ENCODE measurements at places on chromosomes 4 and X.

- no peak for DNase-seq
Observed at GRCh38 chr4:95048296-95048695, 290.5 kb downstream of the BMPR1B start.

DNA sequence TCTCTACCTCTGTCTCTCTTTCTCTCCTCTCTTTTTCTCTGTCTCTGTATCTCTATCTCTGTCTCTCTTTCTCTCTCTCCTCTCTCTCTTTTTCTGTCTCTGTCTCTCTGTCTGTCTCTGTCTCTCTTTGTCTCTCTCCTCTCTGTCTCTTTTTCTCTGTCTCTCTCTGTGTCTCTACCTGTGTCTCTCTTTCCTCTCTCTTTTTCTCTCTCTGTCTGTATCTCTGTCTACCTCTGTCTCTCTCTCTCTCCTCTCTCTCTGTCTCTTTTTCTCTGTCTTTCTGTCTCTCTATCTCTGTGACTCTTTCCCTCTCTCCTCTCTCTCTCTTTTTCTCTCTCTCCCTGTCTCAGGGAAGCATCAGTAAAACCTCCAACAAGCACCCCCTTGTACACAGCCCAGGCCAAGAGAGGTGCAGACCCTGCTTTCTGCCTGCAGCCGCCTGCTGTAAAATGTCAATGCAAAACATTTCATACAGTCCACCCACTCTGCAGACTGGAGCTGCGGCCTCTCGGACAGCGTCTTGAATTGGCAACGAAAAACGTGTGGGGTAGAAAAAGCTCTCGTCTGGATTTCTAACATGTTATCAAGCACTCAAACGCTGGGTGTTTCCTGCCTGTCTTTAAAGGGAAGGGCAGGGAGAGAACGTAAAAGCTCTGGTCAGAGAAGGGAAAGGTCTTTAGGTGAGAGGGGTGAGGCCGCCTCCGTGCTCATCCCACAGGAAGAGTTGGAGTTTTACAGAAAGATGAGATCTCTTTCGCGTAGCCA is 3.7 kb upstream of the SHOX start:
- no peak for DNase-seq

DNA sequence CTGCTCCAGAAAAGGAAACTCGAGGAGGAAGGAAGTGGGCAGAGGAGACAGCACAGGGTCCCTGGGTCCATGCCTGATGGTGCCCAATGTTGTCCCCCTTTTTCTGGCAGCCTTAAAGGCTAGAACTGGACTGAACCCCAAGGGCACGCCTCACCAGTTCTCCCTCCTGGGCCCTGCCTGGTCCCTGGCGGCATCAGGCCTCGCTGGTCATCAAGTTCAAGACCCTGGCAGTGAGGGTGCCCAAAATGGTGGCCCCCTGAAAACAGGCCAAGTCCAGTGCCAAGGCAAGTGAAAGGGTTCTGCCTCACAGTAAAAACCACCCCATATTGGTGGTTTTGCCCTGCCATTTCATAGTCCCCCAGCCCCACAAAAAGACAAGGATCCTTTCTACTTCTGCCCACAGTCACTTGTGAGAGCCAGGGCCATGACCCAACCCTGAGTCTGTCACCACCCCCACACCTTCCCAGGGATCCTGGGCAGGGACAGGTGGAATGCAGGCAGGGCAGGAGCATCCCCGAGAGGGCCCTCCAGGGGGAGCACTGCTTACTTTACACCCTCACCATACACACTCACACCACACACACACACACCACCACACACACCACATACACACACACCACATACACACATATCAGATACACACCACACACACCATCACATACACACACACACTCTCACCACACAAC is 107.6 kb downstream of the DCTD start:
- no peak for DNase-seq

DNA sequence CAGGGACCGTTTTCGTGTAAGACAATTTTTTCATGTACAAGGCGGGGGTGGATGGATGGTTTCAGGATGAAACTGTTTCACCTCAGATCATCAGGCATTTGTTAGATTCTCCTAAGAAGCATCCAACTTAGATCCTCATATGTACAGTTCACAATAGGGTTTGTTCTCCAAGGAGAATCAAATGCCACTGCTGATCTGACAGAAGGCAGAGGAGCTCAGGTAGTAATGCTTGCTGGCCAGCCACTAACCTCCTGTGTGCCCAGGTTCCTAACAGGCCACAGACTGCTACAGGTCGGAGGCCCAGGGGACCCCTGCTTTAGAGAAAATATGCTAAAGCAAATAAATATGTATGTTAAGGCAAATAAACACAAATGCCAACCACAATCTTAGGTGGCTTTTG is 61.3 kb downstream of the PPP3CA start:
- DNase-seq = no peak

GRCh38 chr4:40916880-40917279 is 167.1 kb downstream of the NSUN7 start:
- DNase-seq = no peak

DNA sequence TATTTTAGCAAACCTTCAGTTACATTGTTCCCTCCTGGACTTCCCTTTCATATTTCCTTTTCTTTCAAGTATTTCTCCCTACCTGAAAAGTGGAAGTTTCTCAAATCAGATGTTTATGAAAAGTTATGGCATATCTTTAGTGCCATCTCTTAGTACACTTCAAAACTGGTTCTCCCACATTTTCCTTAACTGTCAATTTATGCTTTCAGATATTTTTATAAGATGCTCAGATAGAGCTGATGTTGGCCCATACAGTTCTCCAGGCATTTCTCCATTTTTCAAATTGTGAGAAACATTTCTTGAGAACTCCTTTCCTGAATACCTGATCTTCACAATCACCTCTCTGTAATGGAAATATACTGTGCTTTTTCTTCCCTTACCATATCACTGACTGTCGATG is 32.5 kb upstream of the AP1AR start:
- no peak for DNase-seq

GRCh38 chrX:40468033-40468846 is 112.5 kb upstream of the ATP6AP2 start:
- no peak for DNase-seq

GRCh38 chrX:123263747-123264146 is 79.7 kb downstream of the GRIA3 start:
- DNase-seq = no peak

DNA sequence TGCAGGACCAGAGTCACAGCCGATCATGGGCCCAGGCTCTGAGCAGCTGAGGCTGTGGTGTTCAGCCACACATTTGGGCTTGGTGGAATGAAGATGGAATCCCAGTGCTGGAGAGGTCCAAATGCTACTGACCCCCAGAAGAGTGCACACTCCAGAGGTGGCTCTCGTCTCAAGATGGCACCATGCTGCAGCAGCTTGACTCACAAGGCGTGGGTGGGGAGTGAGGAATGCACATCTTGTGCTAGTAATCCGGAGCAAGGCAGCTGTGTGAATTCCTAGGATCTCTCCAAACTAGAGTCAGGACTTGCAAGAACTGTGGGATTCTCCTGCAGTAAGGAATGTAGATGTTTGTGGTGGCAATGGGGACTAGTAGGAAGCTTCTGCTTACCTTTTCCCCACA is 28.7 kb downstream of the RAB28 start:
- no peak for DNase-seq

GRCh38 chrX:29636331-29636730 is 579.0 kb upstream of the MAGEB2 start:
- DNase-seq = no peak

DNA sequence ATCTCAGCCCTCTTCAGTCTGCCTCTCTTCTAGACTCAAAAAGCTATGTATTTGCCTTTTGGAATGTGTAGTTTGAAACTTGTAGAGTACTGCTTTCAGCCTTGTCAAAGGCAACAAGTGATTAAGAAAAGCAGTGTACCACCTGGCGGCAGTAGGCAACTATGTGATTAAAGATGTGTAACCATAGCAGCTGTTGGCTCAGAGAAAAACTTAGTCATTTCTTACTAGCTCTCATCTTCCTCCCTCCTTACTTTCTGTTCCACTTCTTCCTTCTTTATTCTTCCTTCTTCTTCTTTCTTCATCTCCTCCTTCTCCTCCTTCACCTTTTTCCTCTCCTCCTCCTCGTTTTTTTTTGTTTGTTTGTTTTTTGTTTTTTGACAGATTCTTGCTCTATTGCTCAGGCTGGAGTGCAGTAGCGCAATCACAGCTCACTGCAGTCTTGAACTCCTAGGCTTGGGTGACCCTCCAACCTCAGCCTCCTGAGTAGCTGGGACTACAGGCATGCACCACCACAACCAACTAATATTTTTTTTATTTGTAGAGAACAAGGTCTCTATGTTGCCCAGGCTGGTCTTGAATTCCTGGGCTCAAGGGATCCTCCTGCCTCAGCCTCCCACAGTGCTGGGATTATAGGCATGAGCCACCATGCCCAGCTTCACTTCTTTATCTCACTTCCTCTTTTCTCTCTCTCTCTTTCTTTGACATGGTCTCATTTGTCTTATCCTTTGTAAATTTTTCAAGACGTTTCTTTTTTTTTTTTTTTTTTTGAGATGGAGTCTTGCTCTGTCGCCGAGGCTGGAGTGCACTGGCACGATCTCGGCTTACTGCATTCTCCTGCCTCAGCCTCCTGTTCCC is 32.6 kb downstream of the ABHD18 start:
- no peak for DNase-seq

- no peak for DNase-seq
Observed at GRCh38 chr4:56086073-56086541, 137.4 kb downstream of the CEP135 start.
